ENCODE measurements at places on chromosomes 3 and 15.
A peak's percentile ranks its signal among the peaks of the same experiment; 100 is the strongest.

GRCh38 chr3:122730240-122730639 lies 49.6 kb downstream of the PARP14 start:
- no peak overlapping the region for H3K27ac ChIP-seq
- no peaks in the 10 kb centered on the region for H3K27me3 ChIP-seq

DNA sequence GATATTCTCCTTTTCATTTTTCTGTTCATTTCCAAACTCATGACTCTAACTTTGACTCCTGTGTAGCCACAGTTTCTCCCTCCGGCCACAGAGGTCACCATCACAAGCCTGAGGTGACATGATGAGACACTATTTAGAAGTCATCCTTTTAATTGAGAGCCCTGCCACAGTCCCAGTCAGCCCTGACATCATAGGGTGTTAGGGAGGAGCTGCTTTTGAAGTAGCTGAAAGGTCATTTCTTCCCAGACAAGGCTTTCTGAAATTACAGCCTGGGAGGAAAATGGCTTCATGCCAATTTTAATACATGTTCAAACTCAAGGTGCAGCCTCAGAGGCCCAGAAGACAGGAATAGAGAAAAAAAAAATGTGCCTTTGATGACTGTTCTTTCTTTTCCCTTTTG lies 532.8 kb upstream of the TGFBR2 start:
- H3K4me1 ChIP-seq: no peaks in the 10 kb centered on the region
- DNase-seq: no peak
- H3K36me3 ChIP-seq: no peaks in the 10 kb centered on the region
- H3K4me3 ChIP-seq: no peak overlapping the region

DNA sequence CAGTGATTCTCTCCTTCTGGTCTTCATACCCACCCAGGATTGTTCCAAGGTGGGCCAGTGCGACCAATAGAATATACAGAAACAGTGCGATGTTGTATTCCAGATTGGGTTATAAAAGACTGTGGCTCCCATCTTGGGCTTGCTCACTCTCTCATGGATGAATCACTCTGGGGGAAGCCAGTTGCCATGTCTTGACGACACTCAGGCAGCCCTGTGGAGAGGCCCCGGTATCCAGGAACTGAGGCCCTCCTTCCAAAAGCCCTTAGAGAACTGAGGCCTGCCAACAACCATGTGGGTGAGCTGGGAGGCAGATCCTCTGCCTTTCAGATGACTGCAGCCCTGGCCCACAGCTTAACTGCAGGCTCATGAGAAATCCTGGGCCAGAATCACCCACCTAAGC lies 57.2 kb downstream of the SH3GL3 start:
- H3K4me3 ChIP-seq: no peak overlapping the region
- H3K36me3 ChIP-seq: no peaks in the 10 kb centered on the region
- H3K27ac ChIP-seq: no peak overlapping the region
- H3K4me1 ChIP-seq: no peaks in the 10 kb centered on the region

- no peak overlapping the region for H3K4me3 ChIP-seq
- H3K27ac ChIP-seq: no peak overlapping the region
- no peaks in the 10 kb centered on the region for H3K36me3 ChIP-seq
Measured at GRCh38 chr15:94265982-94266381, 34.6 kb downstream of the MCTP2 start.

GRCh38 chr3:149145356-149145755 lies 15.9 kb downstream of the HPS3 start:
- H3K27ac ChIP-seq: no peak overlapping the region
- H3K4me1 ChIP-seq: no peaks in the 10 kb centered on the region
- H3K4me3 ChIP-seq: no peak overlapping the region
- DNase-seq: no peak
- no peaks in the 10 kb centered on the region for H3K27me3 ChIP-seq

- no peak for DNase-seq
- no peak overlapping the region for H3K4me3 ChIP-seq
- peaks cover 1% of the 10 kb centered on the region for H3K36me3 ChIP-seq
- H3K27me3 ChIP-seq: no peaks in the 10 kb centered on the region
- H3K4me1 ChIP-seq: peaks cover 27% of the 10 kb centered on the region
Measured at GRCh38 chr3:9180764-9181117, 68.7 kb downstream of the SRGAP3 start.

GRCh38 chr15:56877255-56877970 lies 41.0 kb upstream of the TCF12 start:
- no peak overlapping the region for H3K4me3 ChIP-seq

DNA sequence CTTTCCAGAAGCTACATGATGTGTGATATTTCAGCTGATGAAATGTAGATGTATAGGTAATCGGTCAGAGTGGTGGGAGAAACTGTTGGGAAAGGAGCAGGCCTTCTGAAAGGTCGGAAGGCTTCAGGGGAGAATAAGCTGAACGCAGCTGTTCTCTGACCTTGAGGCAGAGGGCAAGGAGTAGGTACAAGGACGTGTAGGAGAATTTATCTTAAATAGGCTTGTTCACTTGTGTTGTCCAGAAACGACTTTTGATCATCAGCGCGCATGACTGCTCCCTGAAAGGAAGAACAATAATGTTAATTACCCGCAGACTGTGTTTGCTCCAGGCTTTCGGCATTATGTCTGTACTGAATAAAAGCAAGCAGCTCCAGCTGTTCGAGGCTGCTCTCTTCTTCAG lies 39.6 kb downstream of the GPR160 start:
- no peaks in the 10 kb centered on the region for H3K27me3 ChIP-seq
- H3K4me1 ChIP-seq: no peaks in the 10 kb centered on the region
- no peak overlapping the region for H3K27ac ChIP-seq
- H3K4me3 ChIP-seq: no peak overlapping the region
- no peaks in the 10 kb centered on the region for H3K36me3 ChIP-seq

DNA sequence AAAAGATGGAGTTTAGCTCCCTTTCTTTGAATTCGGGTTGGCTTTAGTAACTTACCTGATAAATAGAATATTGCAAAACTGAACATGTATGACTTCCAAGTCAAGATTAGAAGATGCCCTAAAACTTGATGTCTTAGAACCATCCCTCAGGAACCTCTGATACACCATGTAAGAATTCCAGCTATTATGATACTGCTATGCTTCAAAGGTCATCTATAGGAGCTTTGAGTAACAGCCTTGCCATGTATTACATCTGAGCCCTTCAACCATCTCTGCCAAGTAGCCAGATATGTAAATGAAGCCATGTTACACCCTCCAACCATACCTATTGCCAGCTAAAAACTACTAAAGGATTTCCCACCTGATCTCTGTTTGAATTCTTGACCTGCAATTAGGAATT lies 854.2 kb downstream of the SI start:
- no peak overlapping the region for H3K27ac ChIP-seq
- DNase-seq: no peak
- no peaks in the 10 kb centered on the region for H3K27me3 ChIP-seq

GRCh38 chr15:68379759-68380290 lies 52.1 kb downstream of the ITGA11 start:
- no peaks in the 10 kb centered on the region for H3K36me3 ChIP-seq
- H3K4me1 ChIP-seq: no peaks in the 10 kb centered on the region
- no peak overlapping the region for H3K4me3 ChIP-seq
- H3K27me3 ChIP-seq: no peaks in the 10 kb centered on the region
- no peak for DNase-seq

DNA sequence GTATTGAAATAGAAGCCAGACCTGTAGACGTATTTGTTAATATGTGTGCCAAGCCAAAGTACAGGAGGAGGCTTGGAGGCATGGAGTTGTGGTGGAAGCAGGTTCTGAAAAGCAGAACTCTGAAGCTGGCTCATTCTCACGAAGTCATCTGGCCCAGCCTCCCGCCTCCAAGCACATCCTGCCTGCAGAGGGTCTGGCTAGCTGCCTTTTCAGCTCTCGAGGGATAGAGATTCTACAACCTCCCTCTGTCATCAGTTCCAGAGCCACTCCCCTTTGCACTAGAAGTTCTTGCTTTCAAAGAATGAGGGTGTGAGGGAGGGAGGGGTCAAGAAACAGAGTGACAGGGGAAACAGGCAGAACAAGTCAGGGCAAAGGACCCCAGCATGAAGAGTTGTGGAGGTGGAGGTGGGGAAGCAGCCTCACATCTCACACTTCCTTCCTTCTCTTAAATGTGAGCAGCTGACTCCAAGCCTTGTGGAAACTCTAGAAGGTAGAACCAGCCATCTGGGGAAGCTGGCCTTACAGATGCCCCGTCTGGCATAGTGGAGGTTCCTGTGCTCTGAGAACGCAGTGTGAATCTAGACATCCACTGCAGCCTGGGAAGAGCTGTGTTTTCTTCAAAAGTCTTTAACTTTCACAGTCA lies 95.3 kb downstream of the SLC49A4 start:
- H3K27me3 ChIP-seq: no peaks in the 10 kb centered on the region
- DNase-seq: peak; percentile 35
- peaks cover 18% of the 10 kb centered on the region for H3K4me1 ChIP-seq
- H3K27ac ChIP-seq: peak overlapping the region; percentile 56
- no peak overlapping the region for H3K4me3 ChIP-seq

GRCh38 chr3:47362701-47363100 lies 18.1 kb upstream of the PTPN23 start:
- H3K27me3 ChIP-seq: no peaks in the 10 kb centered on the region
- H3K4me1 ChIP-seq: no peaks in the 10 kb centered on the region
- H3K27ac ChIP-seq: no peak overlapping the region

GRCh38 chr15:66815318-66815717 lies 113.3 kb downstream of the SMAD6 start:
- no peaks in the 10 kb centered on the region for H3K27me3 ChIP-seq
- H3K27ac ChIP-seq: no peak overlapping the region
- H3K36me3 ChIP-seq: no peaks in the 10 kb centered on the region
- H3K4me3 ChIP-seq: no peak overlapping the region
- no peak for DNase-seq

- H3K4me1 ChIP-seq: peaks cover 17% of the 10 kb centered on the region
- H3K36me3 ChIP-seq: no peaks in the 10 kb centered on the region
- H3K27me3 ChIP-seq: no peaks in the 10 kb centered on the region
- H3K27ac ChIP-seq: no peak overlapping the region
- no peak overlapping the region for H3K4me3 ChIP-seq
Measured at GRCh38 chr3:52829906-52830463, 487 bp downstream of the ITIH4 start.

GRCh38 chr3:12496453-12496761 lies 12.1 kb downstream of the TSEN2 start:
- H3K27me3 ChIP-seq: no peaks in the 10 kb centered on the region
- H3K4me1 ChIP-seq: no peaks in the 10 kb centered on the region
- peaks cover 39% of the 10 kb centered on the region for H3K36me3 ChIP-seq
- H3K27ac ChIP-seq: no peak overlapping the region
- DNase-seq: no peak

DNA sequence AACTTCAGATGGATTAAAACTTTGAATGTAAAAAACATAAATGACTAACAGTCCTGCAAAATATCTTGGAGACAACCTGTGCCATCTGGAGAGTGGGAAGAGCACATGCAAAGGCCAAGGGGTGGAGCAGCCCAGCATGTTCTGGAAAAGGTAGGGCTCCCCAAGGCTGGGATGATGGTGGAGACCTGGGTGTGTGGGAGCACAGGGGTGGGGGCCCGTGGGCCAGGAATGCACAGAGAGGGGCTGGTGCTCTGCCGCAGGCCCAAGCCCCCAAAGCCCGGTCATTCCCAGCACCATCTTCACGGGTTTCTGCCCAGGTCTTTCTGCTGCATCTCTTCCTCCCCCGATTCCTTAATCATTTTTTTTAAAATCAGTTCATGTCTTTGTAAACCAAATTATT lies 9.7 kb upstream of the GATA2 start:
- no peak overlapping the region for H3K4me3 ChIP-seq
- H3K4me1 ChIP-seq: no peaks in the 10 kb centered on the region
- no peak overlapping the region for H3K27ac ChIP-seq
- no peak for DNase-seq
- no peaks in the 10 kb centered on the region for H3K36me3 ChIP-seq

DNA sequence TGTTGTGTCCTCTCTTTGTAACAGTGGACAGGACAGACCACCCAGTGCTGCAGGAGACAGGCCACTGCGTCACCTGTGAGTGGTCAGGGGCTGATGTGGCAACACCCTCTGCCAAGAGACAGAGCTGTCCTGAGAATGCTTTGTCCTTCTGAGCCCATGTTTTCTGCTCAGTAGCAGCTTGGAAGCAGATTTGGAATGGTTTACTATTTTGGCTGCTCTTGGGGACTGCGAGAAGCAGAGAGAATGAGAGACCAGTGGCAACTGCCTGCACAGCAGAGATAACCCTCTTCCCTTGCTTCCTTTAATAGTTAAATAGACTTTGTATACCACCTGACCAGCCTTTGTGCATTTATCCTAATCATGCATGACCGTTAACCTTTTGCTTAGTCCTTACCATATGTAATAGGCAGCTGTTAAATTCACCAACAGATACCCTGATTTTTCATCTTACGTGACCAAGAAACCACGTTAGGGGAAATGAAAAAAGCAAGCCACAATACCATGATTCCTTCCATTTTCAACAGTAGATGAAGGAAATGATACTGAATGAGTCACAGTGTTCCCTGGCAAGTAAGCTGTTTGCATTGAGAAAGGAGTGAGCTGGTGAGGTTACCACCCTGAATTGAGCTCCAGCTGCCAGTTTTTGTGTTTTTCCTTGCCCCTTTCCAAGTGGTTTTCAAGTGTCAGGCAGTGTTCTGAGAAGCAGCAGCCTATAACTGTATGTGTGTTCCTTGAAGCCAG lies 35.5 kb downstream of the B3GALNT1 start:
- no peak overlapping the region for H3K4me3 ChIP-seq
- no peak for DNase-seq
- H3K36me3 ChIP-seq: peaks cover 2% of the 10 kb centered on the region
- no peaks in the 10 kb centered on the region for H3K4me1 ChIP-seq
- no peak overlapping the region for H3K27ac ChIP-seq
- H3K27me3 ChIP-seq: no peaks in the 10 kb centered on the region

GRCh38 chr3:128998561-128998960 lies 2.5 kb upstream of the EFCC1 start:
- H3K4me1 ChIP-seq: peaks cover 72% of the 10 kb centered on the region
- H3K27me3 ChIP-seq: peaks cover 15% of the 10 kb centered on the region

Measured in neuronal stem cell (in vitro differentiated cells).